AG04449 (cell line): ENCODE measurements at places on chromosomes 16 and 17.

- no peak for DNase-seq
Measured at GRCh38 chr17:51763058-51763457, 395.5 kb downstream of the CA10 start.

GRCh38 chr16:1884155-1884760, 12.3 kb upstream of the MEIOB start:
- DNase-seq = no peak

DNA sequence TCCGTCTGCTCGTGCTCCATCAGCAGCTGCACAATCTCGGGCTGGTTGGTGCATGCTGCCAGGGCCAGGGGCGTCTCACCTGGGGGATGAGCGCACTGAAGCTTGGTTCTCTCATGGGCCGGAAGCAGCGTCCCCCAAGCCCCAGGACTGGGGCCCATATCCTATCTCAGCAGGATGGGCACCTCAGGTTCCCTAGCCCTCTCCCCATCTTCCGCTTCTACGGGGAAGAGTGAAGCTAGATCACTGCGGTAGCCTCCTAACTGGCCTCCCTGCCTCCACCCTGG, 24.8 kb downstream of the TRPV3 start:
- DNase-seq = no peak

GRCh38 chr16:66397736-66398433, 29.2 kb upstream of the BEAN1 start:
- DNase-seq = no peak

GRCh38 chr16:89412811-89413210, 77.5 kb downstream of the ANKRD11 start:
- DNase-seq = no peak

DNA sequence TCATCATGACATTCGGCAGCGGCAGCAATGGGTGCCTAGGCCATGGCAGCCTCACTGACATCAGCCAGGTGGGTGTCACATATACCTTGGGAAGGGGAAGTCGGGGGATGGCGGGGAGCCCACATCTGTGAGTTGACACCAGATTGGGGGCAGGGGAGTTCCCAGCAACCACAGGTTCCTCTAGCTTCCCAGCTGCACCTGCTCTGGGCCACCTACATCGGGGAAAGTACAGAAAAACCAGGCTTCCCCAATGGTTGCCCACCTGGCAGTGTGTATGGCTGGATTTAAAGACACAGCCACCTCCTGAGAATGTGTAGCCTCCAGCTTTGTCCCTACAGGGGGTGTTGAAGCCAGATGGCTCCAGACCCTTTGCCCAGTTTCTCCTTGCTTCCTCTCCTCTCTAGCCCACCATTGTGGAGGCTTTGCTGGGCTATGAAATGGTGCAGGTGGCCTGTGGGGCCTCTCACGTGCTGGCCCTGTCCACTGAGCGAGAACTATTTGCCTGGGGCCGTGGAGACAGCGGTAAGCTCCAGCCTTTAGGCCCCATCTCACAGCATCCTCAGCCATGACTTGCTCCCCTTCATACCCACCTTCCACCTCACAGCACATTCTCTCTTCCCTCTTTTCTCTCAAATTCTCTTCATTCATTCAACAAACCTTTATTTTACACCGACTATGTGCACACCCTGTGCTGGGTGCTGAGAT, 5.0 kb upstream of the TRAF4 start:
- DNase-seq = no peak

GRCh38 chr17:45579529-45580495, 89.3 kb upstream of the PLEKHM1 start:
- DNase-seq = no peak

DNA sequence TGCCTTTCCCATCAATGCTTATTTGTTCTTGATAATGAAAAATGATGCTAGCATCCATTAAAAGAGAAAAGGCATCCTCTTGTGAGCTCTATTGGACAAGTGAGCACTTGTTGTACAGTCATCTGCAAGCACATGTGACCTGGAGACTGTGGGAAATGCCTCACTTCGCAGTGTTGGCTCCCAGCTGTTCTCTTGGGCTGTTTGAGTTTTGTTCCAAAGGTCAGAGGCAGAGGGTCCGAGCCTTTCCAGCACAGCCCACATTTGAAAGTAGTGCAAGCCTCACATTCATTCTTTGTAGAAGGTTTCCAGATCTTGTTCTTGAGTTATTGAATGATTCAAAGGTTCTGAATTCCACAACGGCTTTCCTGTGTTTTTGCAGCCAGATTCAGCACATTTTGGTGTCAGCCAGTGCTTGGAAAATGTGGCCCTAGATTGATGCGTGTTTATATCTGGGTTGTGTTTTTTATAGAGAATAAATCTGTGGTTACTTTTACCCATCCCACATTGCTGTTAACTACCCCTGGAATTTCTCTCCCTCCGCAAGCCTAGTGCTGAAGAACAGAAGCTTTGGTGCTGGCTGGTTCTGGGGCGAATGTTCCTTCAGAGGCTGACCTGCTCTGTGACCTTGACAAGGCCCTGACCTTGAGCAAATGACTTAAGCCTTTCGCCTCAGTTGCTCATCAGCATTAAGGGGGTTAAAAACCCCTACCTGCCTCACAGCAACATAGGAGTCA, 49.8 kb downstream of the CDH1 start:
- no peak for DNase-seq

GRCh38 chr17:75633486-75634375, 497 bp downstream of the SMIM5 start:
- peak; percentile 55 for DNase-seq
